Kasumi-1 (cell line): ENCODE measurements at places on chromosomes 7 and 10.
A peak's percentile ranks its signal among the peaks of the same experiment; 100 is the strongest.

DNA sequence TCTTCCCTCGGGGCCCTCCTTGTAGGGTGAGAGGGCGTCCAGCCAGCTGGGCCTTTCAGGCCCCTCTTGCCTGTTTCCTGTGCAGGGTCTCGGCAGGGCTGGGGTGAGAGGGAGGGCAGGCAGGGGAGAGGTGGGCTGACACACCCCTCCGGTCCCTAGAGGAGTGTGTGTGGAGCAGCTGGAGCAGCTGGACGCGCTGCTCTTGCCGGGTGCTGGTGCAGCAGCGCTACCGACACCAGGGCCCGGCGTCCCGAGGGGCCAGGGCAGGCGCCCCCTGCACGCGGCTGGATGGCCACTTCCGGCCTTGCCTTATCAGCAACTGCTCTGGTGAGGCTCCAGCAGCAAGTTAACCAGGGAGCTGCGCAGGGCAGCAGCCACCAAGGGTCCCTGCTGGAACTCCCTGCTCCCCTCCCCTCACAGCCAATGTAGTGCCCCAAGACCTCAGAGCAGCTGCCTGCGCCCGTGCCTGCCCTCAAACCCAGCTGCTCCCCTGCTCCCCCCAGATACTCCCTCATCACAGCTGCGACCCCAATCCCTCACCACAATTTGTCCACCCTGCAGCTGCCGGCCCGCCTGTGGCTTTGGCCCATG is 15.7 kb upstream of the ZNF862 start:
- DNase-seq = no peak

- peak; percentile 22 for DNase-seq
Observed at GRCh38 chr10:122267849-122268737, 3.0 kb upstream of the BTBD16 start.

- DNase-seq = no peak
Observed at GRCh38 chr10:121085367-121085766, 234.2 kb downstream of the WDR11 start.

DNA sequence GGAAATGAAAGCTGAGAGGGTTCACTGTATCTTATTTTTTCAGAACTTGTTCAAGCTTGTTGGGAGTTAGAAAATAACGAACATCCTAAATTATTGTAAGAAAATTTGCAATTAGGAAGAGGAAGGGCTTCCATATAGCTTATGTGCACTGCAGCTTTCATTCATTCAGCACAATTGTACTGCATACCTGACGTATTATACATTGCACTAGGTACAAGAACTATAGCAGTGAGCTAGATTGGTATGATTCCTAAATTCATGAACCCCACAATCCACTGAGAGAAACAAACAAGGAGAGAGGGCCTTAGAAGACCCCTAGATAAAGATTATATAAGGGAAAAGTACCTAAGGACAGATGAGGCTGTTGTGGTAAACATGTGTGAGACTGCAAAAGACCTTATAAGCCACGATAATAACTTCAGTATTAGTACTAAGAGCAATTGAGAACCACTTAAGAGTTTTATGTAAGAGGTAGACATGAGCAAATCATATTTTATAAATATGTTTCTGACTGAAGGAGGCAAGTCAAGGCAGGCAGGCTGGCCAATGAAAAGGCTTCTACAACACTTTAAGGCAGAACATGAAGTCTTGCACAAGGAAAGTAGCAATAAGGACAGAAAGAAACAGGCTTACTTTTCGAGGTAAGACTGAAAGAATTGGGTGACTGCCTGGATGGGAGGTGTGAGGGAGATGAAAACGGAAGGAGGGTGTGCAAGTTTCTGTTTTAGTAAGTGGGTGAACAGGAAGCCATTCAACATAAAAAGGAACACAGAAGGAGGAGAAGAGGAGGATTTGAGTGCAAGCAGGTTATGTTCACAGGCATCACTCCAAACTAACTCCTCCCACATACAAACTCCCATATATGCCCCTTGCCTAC is 77.9 kb upstream of the LRRN3 start:
- DNase-seq = peak; percentile 23

DNA sequence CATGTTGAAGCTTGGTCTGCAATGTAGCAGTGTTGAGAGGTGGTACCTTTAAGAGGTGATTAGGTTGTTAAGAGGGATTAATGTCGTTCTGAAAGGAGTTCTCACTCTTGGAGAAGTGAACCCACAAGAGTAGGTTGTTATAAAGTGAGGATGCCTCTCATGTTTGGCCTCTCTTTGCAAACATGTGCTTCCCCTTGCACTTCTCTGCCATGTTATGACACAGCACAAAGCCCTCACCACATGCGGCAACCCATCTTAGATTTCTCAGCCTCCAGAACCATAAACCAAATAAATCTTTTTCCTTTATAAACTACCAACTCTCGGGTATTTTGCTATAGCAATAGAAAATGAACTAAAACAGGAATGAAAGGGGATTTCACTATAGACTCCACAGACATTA is 66.3 kb downstream of the KMT2C start:
- no peak for DNase-seq

DNA sequence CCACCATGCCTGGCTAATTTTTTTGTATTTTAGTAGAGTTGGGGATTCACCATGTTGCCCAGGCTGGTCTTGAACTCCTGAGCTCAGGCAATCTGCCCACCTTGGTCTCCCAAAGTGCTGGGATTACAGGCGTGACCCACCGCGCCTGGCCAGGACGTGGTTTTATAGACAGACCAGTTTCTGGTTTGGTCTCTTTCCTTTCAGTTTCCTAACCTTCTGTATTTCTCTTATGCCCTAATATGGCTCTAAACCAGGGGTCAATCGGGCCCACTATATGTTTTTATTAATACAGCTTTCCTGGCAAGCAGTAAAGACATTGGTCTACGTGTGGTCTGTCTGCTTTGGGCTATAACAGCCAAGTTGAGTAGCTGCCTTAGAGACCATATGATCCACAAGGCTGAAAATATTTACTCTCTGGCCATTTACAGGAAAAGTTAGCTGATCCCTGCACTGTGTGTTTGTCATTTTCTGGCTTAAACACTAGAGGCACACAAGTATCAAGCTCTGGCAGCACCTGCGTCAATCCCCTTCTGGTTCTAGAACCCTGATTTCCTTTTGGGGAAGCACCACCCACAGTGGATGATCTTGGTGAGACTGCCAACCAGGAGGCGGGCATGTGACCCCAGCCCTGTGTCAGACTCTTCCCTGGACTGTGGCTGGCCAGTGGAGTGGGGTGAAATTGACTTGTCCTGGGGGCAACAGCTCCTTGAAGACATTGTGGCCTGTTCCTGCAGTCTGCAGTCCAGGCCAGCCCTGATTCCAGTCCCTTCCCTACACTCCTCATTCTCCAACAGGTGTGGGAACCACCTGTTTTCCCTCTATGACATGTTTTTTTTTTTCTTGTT is 497.2 kb downstream of the PLXNA4 start:
- no peak for DNase-seq

DNA sequence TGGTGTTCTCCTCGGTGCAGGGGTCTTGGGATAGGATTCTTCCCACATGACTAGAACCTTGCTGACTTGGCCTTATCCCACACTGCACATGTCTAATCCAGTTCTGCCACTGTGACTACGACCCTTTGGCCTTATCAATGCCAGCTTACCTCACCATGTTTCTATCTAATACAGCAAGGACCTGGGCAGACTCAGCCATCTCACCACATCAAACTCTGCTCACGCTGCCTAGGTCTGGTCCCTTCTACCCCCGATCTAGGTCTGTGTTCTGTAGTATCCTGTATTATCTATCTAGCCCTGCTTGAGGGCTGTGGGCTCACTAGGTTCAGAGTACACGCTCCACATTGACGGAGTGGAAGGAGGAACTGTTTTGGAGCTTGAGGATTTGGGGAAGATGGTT is 282.4 kb downstream of the HPSE2 start:
- no peak for DNase-seq

- no peak for DNase-seq
Observed at GRCh38 chr10:129652521-129653201, 185.6 kb downstream of the MGMT start.

DNA sequence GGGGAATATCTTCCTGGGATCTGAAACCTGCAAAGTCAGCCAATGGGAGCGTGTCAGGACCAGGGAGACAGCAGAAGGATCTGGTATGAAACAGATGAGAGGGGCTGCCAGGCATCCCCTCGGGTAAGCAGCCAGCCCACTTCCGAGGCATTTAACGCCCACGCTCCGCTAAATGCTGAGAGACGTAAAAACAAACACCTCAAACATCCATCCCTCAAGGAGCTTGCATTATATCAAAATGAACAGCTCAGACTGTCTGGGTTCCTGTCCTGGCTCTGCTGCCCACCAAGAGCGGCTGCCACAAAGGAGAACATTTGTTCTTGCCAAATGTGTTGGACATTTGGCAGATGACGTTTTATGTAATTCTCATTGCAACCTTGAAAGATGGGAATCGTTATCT is 7.0 kb upstream of the SERPINE1 start:
- no peak for DNase-seq

GRCh38 chr10:75140246-75140645 is 28.8 kb downstream of the SAMD8 start:
- DNase-seq = no peak

DNA sequence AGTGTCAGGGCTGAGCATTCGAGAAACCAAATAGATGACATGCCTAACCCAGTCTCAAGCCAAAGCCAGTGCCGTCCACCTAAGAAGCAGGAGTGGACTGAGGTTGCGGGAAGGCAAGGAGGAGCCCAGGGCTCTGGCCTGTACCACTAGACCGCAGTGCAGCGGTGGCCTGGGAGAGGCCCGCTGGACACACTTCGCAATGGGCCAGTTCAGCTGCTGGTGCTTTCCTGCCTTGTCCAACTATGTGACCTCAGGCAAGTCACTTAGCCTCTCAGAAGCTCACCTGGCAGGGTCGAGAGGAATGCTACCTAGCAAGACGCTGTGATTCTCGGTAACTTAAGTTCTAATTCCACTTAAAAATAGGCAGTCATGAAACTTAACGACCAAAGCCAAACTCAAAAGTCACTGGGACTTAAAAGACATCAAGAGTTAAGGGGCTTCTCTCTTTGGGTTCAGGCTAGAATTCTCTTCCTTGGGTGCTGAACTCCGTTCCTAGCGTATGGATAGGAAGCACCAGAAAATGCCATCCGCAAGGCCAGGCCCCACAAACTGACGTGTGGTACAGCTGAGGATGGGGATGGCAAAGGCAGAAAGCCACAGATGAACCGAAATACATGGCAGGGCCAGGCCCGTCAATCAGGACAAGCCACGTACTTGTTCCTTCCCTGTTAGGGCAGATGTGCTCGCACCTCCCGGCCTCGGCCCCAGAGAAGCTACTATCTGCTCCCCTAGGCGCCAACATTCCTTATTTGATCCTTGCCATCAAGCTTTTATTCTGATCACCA is 34.2 kb downstream of the CTBP2 start:
- no peak for DNase-seq

GRCh38 chr7:71772779-71773178 is 639.4 kb downstream of the CALN1 start:
- no peak for DNase-seq

- no peak for DNase-seq
Observed at GRCh38 chr10:19480353-19480752, 335.9 kb upstream of the PLXDC2 start.

DNA sequence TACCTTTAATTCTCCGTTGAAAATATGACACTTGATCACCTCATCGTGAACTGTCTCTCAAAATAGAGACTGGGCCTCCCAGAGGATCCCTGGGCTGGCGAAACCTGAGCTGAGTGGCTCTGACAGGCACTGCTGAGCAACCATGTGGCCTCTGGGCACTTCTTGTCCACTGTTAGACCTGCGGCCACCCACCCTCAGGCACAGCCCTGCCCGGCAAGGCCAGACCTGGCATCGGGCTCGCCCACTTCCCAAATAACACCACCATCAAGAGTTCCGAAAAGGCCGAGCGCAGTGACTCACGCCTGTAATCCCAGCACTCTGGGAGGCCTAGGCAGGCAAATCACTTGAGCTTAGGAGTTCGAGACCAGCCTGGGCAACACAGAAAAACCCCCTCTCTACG is 82.5 kb downstream of the COBL start:
- no peak for DNase-seq

DNA sequence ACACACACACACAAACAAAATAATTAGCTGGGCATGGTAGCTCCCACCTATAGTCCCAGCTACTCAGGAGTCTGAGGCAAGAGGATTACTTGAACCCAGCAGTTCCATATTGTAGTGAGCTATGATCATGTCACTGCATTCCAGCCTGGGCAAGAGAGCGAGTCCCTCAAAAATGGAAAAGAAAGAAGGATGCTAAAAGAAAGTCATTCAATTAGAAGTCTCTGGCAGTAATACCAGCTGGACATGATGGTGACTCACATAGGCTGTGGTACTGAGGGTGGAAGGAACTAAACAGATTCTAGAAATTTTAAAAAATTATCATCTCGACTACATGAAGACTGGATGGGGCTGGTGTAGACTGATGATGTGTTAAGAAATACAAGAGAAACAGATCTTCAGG is 385.3 kb downstream of the ETV1 start:
- DNase-seq = no peak

GRCh38 chr10:17236468-17237148 is 8.6 kb downstream of the VIM start:
- no peak for DNase-seq

DNA sequence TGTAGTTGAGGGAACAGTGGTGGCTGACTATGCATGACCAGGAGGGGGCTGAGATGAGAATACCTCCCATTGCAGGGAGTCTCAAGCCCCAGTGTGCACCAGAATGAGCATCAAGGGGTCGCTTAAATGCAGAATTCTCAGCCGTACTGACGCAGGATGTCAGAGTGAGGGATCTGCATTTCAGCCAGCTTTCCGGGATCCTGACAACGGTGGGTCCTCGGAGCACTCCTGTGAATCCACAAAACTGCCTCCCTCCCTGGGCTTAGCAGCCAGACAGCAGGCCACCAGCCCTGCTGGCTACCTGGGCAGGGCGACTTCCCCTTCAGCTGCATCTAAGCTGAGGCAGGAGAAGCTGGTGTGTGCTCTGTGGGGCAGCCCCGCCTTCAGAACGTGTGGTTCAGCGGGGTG is 21.8 kb upstream of the LOXL4 start:
- no peak for DNase-seq

DNA sequence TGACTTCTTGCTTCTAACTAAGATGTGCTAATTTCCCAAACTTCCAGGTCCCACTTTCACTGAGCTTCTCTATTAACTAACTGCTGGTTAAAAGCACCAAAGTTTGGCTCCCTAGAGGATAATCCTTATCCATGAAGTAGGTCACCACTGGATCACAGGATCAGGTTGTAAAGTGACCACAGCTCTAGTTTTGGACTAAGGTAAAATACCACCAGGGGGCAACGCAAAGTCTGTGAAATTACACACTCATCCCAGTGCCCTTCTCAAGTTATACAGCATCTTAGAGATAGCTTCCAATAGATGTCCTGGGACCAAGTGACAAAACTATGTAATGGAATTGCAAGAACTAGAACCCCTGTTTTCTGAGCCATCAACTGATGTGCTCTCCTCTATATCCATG is 116.4 kb upstream of the ASAH2 start:
- DNase-seq = peak; percentile 47

- no peak for DNase-seq
Observed at GRCh38 chr10:70573599-70574506, 28.7 kb downstream of the PRF1 start.
